Fibroblast of the aortic adventitia (primary cell): ENCODE measurements at places on chromosomes 2 and 18.

DNA sequence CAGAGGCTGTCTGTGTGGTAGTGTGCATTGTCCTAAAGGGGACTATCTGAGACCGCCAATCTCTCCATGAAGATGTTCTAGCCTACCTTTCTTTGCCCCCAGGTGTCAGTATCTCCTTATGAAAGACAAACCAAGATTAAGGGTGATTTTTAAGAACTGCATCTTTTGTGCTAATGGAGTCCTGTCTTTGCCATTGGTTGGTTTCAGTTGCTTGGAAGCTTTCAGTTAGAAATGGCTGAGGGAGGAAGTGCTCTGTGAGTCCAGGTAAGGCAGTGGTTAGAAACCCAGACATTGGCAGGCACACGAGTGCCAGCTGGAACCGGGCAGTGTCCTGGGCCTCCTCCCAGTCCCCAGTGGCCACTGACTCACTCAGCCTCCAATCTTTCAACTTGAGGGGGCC, 111.3 kb downstream of the DOCK10 start:
- DNase-seq, result no peak

DNA sequence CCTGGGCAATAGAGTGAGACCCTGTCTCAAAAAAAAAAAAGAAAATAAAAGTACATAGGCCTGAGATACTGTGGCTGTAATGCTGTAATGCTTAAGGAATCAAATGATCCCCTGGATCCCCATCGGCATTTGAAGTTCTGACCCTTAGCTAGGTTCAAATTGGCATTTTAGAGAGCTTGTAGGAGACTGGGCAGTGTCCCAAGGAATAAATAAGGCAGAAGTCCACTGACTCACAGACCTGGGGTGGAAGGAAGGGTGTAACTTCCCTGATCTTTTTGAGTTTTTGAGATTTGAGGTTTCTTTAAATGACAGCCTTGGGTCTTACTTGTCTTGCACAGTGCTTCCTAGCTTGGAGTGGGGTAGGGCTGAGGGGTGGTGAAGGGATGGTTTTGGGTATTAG, 553.7 kb downstream of the SLC4A3 start:
- peak; percentile 43 for DNase-seq

- DNase-seq, result peak; percentile 38
These were observed 91.2 kb downstream of the NEDD4L start for GRCh38 chr18:58135183-58135641.

GRCh38 chr2:63819765-63820717, 21.7 kb upstream of the UGP2 start:
- DNase-seq, result peak; percentile 80

DNA sequence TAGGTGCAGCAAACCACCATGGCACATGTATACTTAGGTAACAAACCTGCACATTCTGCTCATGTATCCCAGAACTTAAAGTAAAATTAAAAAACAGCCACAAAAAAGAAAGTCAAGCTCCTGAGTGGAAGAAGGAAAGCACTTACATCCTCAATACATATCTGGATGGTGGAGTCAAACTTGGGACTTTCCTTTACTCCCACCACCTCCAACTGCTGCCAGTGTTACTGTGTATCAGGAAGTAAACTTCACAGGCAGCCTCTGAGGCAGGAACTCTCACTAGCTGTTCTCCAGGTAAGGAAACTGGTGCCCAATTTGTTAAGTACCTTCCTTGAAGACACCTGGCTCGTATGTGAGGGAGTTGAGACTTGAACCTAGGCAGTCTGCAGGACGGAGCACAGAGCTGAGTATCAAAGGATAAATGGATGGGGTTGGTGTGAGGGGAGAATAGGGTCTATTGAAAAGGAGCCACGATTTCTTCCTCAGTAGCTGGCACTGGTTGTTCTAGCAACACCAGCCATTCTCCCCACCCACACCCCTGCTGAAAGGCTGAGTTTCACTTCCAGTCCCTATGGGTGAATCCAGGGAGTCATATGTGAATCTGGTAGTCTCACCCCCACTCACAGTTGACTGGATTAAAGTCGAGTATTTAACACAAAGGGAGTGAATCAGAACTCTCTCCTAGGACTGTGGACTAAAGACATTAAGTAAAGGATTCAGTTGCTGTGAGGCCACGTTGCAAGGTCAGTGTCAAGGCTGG, 50.0 kb upstream of the GPR39 start:
- no peak for DNase-seq

DNA sequence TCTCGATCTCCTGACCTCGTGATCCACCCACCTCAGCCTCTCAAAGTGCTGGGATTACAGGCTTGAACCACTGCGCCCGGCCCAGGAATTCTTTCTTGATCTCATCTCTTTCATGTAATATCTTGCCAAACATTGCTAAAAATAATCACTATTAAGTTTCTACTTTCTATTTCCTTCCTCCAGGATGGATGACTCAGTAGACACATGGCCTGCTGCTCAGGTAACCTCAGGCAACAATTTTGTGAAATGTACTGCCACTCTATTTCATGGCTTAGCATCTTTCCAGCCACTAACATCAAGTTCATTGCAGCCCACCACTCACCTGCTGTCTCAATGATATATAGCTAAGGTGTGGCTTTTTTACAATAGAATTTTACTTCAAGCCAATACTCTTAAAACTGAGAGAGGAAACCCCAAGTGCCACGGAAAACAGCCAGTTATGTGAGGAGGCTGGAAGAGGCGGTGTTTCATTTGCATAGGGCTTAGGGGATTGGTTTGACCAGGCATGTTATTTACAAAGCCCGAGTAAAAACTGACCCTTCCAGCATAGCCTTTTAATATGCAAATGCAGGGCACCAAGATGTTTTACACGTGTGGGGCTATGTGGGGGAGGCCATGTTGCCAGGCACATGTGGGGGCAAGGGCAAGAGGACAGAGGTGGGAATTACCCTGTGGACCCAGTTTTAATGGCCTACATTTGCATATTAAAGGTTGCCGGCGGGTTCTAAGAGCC, 11.3 kb upstream of the SUMO1 start:
- DNase-seq, result no peak

DNA sequence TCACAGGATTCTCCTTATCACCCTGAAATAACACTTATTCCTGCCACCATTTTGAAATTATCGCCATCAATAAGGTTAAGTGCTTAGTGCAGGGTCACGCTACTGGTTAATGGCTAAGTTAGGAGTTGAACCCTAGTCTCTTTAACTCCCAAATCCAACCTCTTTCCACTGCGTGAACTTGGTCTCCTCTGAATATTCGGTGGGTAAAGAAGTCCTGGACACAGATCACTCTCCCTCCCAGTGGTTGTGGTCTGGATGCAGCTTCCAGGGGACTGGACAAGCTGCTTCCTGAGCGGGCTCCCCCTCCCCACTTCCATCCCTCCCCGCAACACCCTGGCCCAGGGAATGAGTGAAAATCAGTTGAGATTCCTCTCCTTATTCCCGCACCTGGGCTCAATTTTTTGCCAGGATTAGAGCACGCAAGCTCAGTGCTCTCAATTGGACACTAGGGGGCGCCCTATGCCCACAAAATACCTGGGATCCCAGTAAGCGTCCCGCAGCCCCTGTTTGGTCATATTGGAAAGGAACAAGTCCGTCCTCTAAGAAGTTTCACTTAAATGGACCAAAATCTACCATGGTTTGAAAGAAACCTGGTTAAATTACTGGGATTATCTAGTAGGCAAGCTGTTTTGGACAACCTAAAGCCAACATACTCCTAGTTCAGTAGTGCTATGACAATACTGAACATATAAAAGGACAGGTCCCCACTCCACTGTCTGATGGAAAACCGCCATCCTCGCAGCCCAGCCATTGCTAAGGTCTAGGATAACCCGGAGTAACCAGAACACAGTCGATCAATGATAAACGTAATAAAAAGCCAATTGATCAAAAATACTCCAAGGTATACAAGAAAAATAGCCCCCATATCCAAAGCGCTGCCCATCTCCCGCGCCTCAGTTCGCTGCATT, 40.4 kb downstream of the DHRS9 start:
- DNase-seq, result peak; percentile 82

- peak; percentile 87 for DNase-seq
These were observed 60.2 kb upstream of the MAP4K3 start for GRCh38 chr2:39497082-39497801.

DNA sequence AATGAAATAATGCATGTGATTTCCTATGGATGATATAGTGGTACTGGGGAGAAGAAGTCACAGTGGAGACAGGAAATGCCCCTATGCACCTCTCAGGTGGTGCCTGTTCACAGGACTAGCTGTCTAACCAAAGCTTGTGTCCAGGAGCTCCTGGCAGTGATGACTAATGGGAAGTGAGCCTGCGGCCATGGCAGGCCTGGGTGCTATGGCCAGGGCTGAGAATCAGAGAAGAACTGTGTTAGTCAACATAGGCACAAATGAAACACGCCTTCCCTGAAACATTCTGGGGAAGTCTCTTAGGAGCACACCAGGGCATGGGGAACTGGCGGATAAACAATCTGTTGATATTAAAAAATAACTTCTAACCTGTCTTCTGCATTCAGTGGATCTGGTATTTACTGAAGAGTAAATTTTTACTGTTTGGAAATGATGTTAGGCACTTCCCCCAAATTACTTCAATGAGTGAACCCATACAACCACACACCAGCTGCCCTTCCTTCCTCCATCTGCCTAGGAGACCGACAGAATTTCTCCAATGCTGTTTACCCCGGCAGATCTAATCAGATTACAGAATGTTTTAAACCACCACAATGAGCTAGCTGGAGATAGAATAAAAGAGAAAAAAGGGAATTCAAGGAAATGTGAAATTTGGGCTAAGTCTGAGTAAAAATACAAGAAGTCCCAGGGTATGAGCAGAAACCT, 67.4 kb downstream of the MEP1B start:
- DNase-seq, result no peak

- DNase-seq, result no peak
These were observed 44.6 kb downstream of the FOSL2 start for GRCh38 chr2:28437149-28437835.

DNA sequence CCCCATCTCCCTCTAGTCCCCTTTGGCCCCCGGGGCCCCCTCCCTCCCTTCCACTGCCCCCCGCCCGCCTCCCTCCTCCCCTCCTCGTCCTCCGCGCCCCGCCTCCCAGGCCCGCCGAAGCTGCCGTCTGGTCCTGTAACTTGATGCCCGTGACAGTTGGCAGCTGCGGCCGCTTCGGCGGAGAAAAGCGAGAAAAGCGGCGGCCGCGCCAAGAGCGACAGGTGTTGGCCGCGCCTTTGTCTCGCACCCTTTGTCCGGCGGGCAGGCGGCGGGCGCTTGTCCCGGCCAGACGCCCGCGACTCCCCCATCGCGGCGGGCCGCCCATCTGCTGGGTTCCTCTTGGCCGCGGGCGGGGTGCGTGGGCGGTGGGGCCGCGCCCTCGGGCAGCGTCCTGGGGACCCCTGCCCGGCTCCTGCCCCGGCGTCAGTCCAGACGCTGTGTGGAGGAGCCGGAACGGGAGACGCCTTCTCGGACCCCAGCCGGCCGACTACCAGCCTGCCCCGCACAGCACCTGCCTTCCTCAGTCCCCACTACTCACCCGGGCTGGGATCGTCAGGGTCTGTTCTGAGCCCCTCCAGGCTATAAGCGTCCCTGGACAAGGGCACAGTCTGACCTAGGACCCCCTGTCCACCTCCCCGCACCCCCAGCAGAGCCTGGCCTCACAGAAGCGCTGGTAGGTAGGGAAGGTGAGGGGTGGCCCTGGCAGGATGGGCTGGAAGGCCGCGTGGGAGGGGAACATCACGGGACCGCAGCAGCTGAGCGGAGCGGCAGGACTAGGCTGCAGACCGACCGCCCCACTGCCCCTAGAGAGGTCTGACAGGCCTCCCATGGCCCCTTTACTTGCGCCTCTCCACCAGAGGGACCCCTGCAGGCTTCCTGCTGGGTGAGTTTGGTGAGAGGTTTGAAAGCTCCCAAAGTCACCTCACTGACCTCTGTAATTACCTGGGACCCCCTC, 1.2 kb upstream of the HES6 start:
- DNase-seq, result no peak

DNA sequence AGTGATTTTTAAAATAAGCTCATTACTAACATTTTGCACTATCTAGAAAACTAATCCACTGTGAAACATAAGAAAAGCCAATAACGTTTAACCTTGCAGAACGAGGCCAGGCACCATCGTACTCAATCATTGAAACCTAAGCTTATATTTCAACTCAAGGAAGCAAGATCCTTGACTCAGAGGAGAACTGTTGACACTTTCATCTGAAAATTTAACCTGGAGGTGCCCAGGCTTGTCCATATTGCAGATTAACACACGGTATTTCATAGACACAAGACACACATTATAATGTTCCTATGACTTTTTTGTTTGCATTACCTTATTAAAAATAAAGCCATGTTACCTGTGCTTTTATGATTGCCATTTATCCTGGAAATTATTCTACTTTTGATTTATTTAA, 89.6 kb downstream of the ZNF385B start:
- DNase-seq, result no peak

DNA sequence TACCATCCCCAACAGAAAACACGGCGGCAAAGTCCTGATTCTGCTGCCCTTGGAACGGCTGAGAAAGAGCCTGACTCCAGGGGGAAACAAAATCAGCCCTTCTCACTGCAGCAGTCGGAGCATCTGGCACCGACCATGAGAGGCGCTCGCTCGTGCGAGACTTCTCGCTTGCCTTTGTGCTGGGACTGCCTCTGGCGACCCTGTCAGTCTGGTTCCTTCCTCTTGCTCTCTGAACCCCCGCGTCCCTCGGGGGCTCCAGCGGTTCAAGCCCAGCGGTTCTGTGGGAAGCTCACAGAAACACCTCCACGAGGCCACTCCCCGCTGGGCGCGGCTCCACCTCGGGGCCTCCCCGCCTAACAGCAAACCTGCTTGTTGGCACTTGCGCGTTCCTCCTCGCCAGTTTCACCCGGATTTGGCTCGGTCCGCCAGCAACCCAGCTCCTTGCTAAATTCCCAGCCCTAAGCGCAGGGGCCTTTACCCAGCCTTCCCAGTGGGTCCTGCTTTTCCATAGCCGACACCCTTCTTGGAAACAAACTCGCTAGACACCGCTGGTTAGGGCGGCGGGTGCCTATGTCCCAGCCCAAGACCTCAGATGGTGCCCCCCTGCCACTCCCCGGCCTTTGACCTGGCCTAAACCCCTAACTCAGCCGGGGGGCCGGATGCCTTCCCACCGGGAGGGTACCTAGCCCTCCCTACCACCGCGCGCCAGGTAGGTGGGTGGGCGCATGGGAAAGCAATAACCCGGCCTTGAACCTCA, 2.2 kb downstream of the RND3 start:
- peak; percentile 79 for DNase-seq

- no peak for DNase-seq
These were observed 686.1 kb upstream of the RAB6C start for GRCh38 chr2:129293326-129293725.

DNA sequence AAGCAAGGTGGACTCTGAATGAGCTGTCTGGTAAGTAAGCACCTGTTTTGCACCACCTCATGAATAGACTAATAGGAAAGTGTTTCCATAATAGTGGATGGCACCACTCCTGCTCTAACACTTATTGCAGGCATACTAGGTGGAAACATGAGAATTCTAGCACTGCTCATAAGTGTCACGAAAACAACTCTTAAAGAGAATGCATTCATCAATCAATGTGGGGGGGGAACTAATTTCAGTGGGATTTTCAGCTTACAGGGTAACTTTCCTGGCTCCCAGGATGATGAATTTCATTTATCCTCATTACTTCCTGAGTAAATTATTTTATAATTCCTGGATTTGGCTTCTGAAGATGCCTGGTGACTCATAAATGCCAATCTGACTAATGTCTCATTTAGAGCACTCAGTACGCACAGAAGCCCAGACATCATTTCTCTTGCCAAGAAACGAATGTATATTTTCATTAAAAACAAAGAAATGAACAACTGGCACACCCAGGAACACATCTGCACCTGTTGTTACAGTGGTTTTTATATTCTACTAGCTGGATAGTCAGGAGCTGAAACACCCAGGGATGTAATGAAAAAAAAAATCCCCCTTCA, 129.6 kb downstream of the PID1 start:
- DNase-seq, result peak; percentile 45
